ENCODE measurements at places on chromosomes 16 and 17.

- peak; percentile 3 for DNase-seq
Measured at GRCh38 chr16:49473131-49473530, 99.5 kb downstream of the C16orf78 start.

DNA sequence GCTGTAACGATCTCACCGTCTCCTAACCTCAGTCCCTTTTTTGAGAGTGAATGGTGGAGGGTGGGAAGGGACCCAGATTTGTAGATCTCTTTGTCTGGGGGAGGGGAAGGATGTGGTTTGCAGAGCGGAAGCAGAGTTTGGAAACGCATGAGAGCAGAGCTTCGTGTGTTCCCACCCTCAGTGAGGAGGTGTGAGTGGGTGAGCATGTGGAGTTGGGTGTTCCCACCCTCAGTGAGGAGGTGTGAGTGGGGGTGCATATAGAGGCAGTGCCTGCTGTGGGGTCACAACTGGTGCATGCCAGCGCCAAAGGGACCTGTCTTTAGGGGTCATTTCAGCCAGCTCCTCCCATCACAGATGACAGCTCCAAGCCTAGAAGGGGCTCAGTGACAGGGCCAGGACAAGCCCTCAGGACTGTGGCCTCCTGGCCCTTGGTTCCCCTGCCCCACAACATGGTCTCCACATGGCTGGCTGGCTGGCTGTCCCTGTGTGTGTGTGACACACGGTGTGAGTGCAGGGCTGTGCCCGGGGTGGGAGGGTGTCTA, 1.8 kb upstream of the CISD3 start:
- peak; percentile 94 for DNase-seq

GRCh38 chr17:50917418-50917743, 51.2 kb upstream of the TOB1 start:
- DNase-seq, result no peak

GRCh38 chr16:22924492-22924891, 110.5 kb downstream of the HS3ST2 start:
- no peak for DNase-seq

DNA sequence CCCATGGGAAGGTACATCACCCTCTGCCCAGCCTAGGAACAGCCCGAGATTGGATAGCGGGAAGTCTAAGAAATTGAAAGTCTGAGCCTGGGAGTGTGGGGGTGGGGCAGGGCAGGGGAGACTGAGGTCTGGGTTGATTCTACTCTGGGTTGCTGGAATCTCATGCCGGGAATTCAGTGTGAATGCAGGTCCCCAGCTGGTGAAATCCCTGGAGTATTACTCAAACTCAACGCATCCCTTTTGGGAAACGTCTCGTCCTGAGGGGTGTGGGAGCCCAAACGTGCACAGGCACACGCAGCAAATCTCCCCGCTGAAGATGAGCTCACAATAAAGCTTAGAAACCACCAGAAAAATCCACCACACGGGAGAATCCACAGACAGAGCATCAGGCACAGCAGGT, 55.4 kb downstream of the SOCS1 start:
- DNase-seq, result no peak

- no peak for DNase-seq
Measured at GRCh38 chr16:57725151-57725550, 10.4 kb upstream of the KATNB1 start.

GRCh38 chr17:49104511-49105074, 28.0 kb upstream of the B4GALNT2 start:
- DNase-seq, result no peak

GRCh38 chr17:52030052-52030451, 128.5 kb downstream of the CA10 start:
- no peak for DNase-seq

GRCh38 chr17:65407017-65407416, 154.4 kb downstream of the AXIN2 start:
- no peak for DNase-seq

- DNase-seq, result no peak
Measured at GRCh38 chr17:20262226-20263114, 204.9 kb downstream of the LGALS9B start.

GRCh38 chr16:68069511-68070248, 15.5 kb upstream of the NFATC3 start:
- peak; percentile 80 for DNase-seq

- DNase-seq, result no peak
Measured at GRCh38 chr16:23509782-23510163, 521 bp downstream of the GGA2 start.

- DNase-seq, result no peak
Measured at GRCh38 chr16:17718495-17718894, 247.7 kb upstream of the XYLT1 start.
